WERI-Rb-1 (cell line): ENCODE measurements at places on chromosomes 7 and 10.

DNA sequence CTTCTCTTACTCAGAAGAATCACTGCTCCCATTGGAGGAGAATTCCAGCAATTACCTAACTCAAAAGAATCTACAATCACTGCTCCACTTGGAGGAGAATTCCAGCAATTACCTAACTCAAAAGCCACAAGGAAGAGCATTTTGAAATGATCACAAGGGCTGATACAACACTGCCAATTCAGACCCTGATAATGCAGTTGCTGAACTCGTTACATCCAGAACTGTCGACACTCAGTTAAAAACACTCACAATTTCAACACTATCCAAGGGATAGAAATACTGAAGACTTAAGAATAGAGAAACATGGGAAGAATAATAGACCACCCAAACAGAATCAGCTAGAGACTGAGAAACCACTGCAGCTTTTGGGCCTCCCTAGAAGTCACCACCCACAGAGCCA, 27.8 kb downstream of the AFAP1L2 start:
- no peak for DNase-seq

GRCh38 chr7:26777385-26777784, 87.0 kb downstream of the SKAP2 start:
- no peak for DNase-seq

- no peak for DNase-seq
These were observed 22.7 kb upstream of the SMNDC1 start for GRCh38 chr10:110327262-110327914.

GRCh38 chr10:58593008-58593407, 80.3 kb downstream of the BICC1 start:
- no peak for DNase-seq

GRCh38 chr10:17290226-17290625, 62.2 kb downstream of the VIM start:
- DNase-seq: peak; percentile 8

DNA sequence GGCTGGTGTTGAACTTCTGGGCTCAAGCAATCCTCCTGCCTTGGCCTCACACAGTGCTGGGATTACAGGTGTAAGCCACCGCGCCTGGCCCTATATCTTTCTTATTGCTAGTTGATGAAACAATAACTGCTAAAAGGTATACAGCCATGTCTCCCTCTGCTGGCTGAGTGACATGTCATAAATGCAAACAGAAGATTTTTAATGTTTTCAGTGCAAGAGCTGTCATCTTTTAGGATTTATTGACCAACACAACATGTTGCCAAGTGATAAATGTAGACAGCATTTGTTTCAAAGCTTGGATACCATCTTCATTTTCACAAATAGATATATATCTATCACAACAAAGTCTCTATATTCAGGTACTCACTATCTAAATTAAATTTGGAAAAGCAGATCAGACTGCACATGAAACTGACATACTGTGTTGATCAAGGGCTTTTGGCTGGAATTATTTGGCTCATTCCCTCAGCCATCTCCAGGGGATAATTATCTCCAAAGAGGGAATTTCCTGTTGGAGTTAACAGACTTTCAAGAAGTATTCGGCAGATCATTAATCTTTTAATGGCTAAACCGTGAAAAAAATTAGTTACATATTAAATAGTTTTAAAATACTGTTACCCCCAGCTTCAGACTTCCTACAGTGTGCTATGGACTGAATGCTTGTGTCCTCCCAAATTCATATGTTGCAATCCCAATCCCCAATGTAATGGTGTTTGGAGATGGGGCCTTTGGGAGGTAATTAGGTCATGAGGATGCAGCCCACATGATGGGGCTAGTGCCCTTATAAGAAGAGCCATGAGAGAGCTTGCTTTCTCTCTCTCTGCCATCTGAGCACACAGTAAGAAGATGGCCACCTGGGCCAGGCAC, 41.3 kb upstream of the SRPK2 start:
- DNase-seq: peak; percentile 52

DNA sequence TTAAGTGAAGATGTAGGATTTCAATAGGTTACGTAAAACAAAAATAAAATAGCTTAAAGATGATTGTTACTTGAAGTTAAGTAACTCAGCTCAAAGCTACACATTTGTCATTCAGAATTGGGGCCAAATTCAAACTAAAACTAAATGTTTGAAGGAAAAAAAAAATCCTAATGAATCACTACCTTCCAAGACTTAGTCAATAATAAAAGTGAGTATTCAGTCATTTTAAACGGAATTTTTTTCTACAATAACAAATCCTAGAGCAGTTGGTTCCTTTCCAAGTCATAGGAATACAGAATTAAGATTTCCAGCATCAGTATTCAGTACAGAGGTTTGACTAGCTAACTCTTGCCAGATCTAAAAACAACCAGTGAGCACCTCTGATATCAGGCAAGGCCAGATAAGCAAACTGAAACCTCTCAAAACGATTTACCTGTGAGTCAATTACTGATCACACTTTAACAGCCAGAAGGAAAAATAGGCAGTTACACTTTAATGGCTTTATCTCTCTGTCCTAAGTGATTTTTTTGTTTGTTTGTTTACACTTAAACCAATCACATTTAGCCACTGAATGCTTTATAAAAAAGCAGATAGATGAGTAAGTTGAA, 669.8 kb upstream of the ANKRD30A start:
- no peak for DNase-seq

GRCh38 chr7:392822-393221, 102.9 kb downstream of the FOXL3 start:
- no peak for DNase-seq

GRCh38 chr7:35419391-35419755, 165.5 kb upstream of the TBX20 start:
- DNase-seq: no peak
